ENCODE measurements at places on chromosomes 3 and 15. TPM values are rescaled to one million over a fixed set of nuclear protein-coding genes. Genes with fewer than 3 reads are reported as not detected.
A peak's percentile ranks its signal among the peaks of the same experiment; 100 is the strongest.

GRCh38 chr15:84658788-84659411, 901 bp upstream of the NMB start:
- no peak for DNase-seq

Gene HESX1
- total RNA-seq: 0.71 TPM

Gene ZPLD1
- not detected for total RNA-seq

GRCh38 chr15:73996939-73997338, 2.4 kb downstream of the PML start:
- no peak for DNase-seq

GRCh38 chr3:45656575-45657363, 32.4 kb upstream of the SACM1L start:
- DNase-seq: peak; percentile 84

- DNase-seq: no peak
These were observed 195.4 kb upstream of the WNT5A start for GRCh38 chr3:55682461-55682860.

Gene RAD54L2
- 11.2 TPM for total RNA-seq

DNA sequence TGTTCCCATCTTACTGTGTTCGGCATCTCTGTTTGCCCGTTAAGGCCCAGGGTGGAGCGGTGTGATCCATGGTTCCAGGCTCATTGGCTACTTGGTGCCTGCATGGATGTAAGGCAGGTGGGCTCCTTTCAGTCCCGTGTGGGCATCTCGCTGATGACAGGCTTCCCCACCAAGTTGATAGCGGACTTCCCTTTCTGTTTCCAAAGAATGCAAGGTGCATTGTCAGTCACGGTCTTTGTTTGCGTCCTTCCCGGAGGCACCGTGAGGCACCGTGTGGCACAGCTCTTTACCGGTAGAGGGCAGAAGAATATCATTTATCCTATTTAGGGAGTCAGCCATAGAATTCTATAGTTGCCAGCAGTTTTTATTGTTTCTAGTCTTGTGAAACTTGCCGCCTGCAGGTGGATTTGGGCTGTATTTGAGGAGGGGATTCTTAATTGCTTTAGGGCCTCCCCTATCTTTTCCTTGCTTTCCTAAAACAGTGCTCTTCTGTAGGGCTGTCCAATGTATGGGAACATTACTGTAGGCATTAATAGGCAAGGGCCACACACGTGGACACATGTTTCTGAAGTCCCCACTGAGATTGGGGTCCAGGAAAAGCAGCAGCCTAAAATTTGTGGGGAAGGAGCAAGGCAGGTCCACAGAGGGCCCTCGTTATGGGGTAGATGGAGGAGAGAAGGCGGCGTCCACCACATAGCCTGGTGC, 244.1 kb downstream of the SLCO3A1 start:
- DNase-seq: no peak

GRCh38 chr3:7382293-7383010, 521.5 kb downstream of the GRM7 start:
- DNase-seq: no peak

DNA sequence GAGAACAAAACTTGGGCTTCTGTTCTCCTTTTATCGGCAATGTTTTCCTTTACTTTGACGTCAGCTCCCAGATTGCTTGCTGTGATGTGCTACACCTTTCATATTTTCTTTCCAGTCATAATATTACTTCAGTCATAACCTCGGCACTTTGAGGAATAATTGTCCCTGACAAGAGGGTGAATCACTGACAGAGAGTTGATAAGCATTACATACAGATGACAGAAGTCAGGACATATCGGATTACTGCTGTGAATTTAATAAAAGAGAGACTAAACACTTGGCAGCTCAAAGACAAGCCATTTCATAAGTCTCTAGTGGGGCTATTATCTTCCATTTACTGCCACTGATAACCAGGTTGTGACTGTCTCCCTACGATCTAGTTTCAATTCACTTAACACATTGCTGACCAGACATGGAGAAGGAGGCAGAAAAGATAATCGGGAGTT, 362.1 kb upstream of the ARRDC4 start:
- no peak for DNase-seq

All from heart left ventricle (tissue), 16 donors.